ENCODE measurements at places on chromosomes 3 and 15. TPM values are rescaled to one million over a fixed set of nuclear protein-coding genes. Genes with fewer than 3 reads are reported as not detected.

GRCh38 chr15:77386626-77387025 is 33.3 kb downstream of the PEAK1 start:
- DNase-seq, result no peak

GRCh38 chr3:100615684-100616083 is 6.3 kb downstream of the ADGRG7 start:
- no peak for DNase-seq

The HGD gene
- total RNA-seq, result 0.20 TPM

The GP5 gene
- 0.80 TPM for total RNA-seq

The DPPA4 gene
- total RNA-seq, result 0.54 TPM

The FBXW12 gene
- total RNA-seq, result not detected

DNA sequence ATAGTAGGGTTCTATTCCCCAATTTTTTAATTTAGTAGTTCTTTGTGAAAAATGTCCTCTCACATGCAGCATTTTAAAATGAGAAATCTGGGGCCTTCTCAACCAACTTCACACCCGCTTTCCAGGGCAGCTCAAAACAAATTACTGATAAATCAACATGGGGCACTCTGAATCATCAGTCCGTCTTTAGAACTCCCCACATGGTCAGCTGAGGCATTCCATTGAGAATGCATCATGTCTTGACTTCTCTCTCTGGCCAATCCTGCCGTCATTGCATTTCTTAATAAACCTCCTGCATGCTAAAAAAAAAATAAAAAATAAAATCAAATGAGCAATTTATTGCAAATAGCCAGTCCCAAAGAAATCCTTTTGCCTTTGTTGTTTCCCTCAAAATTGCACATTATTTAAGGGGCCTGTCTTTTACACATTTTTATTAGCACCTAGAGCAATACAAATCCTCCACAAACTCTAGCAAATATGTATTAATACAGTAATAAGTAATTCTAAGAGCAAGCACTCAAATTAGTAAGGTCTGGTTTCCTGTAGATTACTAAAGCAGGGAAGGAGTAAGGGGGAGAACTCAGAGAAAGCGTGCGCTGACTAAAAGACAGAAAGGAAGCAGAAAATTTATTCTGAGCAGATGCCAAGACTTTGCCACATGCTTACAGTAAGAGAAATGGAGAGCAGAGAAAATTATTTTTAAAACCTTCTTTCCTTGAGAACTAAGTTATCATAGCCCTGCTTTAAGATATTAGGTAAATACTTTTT is 175.7 kb downstream of the TNIK start:
- no peak for DNase-seq

The COL6A5 gene
- total RNA-seq, result not detected

DNA sequence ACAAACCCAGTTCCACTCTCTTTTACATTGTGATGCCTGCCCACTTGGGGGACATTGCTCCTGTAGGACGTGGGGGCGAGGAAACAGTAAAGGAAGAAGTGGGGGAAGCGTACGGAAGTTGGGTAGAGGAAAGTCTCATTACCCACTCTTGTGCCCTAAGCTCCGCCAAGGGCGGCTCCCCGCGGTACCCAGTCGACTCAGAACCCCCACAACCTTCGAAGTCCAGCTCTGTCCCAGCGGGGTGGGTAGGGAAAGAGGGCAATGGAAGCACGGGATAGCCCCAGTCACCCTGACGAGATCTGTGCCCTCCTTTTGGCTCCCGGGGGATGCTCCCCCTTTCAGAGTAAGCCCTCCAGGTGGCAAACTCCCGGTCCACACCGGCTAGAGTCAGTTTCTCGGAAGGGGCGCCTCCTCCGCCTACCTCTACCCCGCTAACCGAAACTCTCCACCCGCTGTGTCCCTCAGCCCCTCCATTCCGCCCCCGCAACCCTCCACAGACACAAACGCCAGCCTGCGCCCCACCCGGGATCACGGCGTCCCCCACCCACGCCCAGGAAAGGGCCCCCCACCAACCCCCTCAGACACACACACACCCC is 527 bp downstream of the CSNK1G1 start:
- DNase-seq, result peak; percentile 59

- DNase-seq, result no peak
Observed at GRCh38 chr3:53708001-53708621, 138.1 kb downstream of the CHDH start.

The RIOX2 gene
- 52.2 TPM for total RNA-seq

GRCh38 chr3:168052515-168052914 is 43.2 kb downstream of the GOLIM4 start:
- DNase-seq, result no peak
